Hematopoietic multipotent progenitor cell treated with erythropoietin and hydrocortisone succinate and interleukin-3 and kit ligand, for 4 days (in vitro differentiated cells): ENCODE measurements at places on chromosomes 5 and 9.

DNA sequence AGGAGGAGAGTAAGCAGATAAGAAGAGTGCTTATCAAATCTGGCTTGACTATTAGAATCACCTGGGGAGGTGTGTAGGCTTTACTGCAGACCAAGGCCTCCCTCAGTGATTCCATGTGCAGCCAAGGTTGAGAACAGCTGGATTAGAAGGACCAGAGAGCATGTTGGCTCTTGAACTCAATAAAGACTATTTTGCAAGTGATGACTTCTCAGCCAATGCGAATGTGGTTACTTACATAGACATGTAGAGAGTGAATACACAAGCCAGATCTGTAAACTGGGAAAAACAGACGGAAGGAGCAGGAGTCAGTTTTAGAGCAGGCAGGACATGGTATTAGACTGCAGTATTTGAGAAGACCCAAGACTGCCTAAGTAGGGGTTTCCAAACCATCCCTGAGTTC lies 48.5 kb downstream of the MAMDC2 start:
- DNase-seq, result no peak

DNA sequence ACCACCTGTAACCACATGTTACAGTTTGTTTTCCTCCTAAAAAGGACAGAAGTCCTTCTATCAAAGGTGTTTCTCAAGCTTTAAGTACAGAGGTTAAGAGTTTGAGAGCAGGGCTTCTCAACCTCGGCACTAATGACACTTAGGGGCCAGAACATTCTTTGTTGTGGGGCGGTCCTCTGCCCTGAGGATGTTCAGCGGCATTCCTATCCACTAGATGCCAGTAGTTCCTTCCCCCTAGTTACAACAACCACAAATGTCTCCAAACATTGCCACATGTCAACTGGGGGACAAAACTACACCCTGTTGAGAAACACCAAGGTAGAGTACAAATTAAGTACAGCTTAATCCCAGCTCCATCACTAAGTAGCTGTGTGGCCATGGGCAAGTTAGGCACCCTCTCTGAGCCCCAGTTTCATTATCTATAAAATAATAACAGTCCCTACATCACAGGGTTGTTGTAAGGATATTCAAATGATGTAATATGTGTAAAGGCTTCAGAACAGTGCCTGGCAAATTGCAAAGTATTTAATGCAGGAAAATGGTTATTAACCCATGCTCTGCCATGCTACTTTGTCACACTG lies 44.6 kb downstream of the PIP5K1B start:
- DNase-seq, result peak; percentile 54

DNA sequence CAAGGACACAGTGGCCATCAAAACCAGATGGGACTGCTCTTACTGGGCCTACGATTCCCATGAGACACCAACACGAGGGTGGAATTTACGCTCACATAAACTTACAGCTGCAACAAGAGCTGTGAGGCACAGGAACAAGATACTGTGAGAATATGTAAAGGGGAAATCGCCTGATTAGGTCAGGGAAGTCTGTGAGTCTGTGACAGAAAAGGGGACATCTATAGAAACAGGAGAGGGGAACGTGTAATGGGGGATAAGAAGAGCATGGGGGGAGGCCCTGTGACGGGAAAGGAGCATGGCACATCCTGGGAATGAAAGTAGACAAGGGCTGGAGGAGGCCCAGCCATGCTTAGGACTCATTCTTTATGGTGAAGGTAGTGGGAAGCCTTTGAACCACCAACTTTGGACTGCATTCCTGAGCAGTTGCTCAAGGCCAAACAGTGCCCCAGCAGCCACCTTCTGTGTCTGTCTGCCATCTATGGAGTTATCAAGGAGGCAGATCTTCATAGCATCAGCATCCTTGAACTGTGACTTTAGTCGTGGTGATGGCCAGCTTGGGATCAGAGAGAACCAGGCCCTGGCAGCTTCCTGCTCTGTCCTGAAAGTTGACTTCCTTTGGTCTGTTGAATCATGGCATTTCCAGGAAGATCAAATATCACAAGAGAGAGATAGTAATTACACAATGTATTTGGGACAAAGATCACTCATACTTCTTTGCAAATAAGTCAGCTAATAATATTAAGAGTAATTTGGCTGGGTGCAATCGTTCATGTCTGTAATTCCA lies 87.9 kb upstream of the FAM169A start:
- no peak for DNase-seq

GRCh38 chr9:109156708-109157107 lies 10.3 kb downstream of the FRRS1L start:
- peak; percentile 91 for DNase-seq

DNA sequence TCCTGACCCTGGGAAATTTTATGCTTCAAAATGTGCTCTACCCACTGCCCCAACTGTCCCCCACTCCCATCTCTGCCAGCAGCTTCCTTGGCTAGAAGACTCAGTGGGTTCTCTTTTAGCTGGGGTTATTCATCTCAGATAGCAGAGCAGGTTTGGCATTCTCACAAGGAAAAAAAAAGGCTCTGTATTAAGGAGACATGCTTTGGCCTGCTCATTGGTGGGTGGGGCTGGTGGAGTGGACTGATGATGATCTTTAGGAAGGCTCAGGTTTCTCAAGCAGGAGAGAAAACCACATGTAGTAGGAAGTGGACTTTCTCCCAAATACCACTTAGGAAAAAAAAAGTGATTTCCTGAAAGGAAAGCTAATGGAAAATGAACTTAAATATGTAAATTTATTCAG lies 279.2 kb upstream of the ZNF462 start:
- no peak for DNase-seq
